ENCODE measurements at places on chromosomes 13 and 19. TPM values are rescaled to one million over a fixed set of nuclear protein-coding genes. Genes with fewer than 3 reads are reported as not detected.

- no peak for DNase-seq
Observed at GRCh38 chr13:60372141-60372540, 24.9 kb upstream of the TDRD3 start.

DNA sequence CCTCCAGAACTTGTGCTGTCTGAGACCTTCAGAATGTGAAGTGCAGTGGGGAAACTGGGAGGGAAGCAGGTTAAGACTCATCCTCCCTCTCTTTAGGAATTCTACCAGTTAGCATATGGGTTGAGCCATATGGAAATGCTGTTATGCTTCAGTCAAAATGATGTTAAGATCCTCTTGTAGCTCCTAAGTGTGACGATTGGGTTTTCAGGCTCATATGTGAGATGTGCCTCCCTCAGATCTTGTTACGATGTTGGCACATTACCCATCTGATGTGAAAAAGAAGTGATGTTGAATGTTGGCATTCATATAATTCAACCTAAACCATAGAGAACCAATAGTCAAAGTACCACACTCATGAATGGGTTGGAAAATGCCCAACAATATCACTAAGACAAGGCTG, 67.8 kb upstream of the IPO5 start:
- no peak for DNase-seq

- DNase-seq = no peak
Observed at GRCh38 chr19:23788411-23788810, 29.7 kb upstream of the ZNF681 start.

DNA sequence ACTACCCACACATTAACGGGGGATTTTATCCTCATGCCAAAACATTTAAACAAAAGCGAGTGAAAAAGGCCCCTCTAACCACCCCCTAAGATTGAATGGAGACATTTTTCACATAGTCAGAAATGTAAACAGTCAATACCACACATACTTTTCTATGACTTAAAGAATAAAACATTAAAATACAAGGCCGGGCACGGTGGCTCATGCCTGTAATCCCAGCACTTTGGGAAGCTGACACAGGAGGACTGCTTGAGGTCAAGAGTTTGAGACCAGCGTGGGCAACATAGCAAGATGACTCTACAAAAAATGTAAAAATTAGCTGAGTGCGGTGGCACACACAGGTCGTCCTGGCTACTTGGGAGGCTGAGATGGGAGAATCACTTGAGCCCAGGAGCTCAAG, 47.3 kb downstream of the MPHOSPH8 start:
- DNase-seq = peak; percentile 29

- DNase-seq = no peak
Observed at GRCh38 chr13:35475212-35475959, 1.1 kb downstream of the MAB21L1 start.

GRCh38 chr13:111095031-111095840, 19.9 kb upstream of the ARHGEF7 start:
- no peak for DNase-seq

GRCh38 chr13:27489456-27489855, 39.1 kb upstream of the MTIF3 start:
- DNase-seq = no peak

LILRB4 gene
- not detected for total RNA-seq

KLK7 gene
- total RNA-seq = not detected

CEACAM4 gene
- total RNA-seq = not detected

Measured in fibroblast of villous mesenchyme (primary cell).